Activated T-cell treated with anti-CD3 and anti-CD28 coated beads for 48 hours (primary cell): ENCODE measurements at places on chromosomes 1 and 21.

DNA sequence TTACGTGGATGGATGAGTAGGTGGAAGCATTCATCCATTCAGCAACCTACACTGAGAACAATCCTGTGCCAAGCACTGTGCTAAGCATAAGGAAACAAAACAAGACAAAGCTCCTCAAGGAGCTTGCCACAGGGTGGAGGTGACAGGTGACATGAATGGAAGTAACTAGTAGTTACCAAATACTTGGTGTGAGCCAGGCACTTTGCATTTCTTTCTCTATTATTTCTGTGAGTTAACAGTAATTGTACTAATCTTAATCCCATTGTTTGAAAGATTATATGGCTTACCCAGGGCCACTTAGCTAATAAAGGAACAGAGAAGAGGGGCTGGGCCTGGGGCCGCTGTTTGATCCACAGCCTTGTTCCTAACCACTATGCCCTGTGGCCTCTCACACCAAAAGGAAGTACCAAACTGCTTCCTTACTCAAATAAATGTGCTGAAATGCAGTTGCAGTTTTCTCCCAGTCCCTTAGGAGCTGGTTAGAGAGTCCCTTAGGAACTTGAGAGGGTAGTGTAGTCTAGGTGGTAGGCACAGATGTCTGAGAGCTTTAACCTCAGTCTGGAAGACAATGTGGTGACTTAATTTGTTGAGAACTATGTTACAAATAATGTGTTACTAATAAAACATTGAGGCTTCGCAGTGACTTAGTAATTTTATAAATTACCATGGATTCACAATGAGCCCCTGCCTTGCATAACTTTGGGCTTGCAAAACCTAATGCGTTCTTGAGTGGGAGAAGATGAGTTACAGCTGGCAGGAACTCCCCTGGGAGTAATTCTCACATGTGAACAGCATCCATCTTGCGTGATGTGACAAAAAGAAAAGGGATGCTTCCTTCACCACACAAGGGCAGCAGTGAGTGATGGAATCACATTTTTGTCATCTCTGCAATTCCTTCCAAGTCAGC, 69.8 kb downstream of the MPZL1 start:
- no peak for DNase-seq

DNA sequence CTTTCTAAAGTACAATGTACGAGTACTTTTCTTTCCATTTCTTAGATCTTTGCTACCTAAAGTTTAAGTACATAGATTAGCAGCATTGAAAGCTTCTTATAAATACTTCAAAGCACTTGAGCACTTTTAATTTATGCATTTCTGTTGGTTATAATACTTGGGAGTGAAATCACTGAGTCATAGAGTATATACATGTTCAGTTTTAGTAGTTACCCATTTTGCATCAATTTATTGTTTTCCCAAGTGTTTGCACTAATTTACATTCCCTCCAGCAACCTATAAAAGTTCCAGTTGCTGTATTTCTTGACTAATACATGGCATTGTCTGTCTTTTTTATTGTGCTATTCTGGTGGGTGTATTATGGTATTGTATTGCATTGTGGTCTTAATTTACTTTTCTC, 20.3 kb downstream of the PRKAA2 start:
- no peak for DNase-seq

GRCh38 chr1:30400507-30400906, 322.9 kb downstream of the MATN1 start:
- DNase-seq: no peak

DNA sequence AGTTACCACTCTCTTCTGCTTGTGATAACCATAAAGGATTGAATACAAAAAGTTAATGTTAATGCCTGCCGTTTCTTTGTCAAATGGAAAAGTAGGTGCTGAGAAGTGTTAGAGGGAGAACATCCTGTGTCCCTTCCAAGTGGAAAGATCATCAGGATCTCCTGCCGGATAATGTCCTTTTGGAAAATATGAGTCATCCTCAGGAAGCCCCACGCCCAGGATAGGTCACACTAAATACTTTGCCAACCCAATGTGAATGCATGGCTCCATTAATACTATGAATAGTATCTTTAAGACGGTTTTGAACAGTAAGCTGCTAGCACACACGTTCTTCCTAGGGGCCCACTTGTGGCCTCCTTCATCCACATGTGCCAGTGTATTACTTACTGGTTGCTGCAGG, 279.5 kb downstream of the ZNF326 start:
- no peak for DNase-seq

DNA sequence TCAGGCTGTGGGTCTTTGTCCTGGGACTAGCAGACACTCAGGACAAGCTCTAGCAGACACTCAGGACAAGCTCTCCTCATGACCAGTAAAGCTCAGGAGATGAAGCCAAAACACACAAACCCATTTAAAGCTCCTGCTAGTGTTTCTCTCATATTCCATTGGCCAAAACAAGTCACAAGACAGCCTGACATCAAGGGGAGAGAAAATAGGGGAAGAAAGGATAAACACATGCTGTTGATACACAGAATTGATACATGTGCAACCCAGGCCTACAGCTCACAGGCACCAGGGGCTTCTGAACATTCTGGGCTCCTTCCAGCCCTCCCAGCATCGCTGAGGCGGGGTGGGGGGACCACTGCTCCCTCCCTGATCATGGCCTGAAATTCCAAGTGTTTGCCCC, 35.3 kb downstream of the ATF3 start:
- no peak for DNase-seq

DNA sequence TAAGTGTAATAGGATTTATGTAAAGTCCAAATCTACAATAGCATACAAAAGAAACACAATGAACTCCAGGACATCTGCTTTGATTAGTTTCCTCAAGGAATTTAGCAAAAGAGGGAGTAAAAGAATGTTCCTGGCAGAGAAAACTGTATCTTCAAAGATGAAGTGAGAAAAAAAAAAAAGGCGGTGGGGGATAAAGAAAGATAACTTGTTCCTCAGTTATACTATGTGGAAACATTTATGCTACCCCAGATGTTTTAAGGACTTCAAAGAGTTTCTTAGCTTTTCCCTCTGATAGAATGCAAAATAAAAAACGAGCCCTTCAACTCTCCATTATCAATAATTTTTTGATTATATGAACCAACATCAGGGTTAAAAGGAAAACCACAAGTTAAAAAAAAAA, 908.9 kb upstream of the ADGRL2 start:
- DNase-seq: no peak

GRCh38 chr1:17709981-17710380, 45.2 kb upstream of the ACTL8 start:
- no peak for DNase-seq

- no peak for DNase-seq
Measured at GRCh38 chr1:43302721-43303470, 2.1 kb downstream of the TIE1 start.

DNA sequence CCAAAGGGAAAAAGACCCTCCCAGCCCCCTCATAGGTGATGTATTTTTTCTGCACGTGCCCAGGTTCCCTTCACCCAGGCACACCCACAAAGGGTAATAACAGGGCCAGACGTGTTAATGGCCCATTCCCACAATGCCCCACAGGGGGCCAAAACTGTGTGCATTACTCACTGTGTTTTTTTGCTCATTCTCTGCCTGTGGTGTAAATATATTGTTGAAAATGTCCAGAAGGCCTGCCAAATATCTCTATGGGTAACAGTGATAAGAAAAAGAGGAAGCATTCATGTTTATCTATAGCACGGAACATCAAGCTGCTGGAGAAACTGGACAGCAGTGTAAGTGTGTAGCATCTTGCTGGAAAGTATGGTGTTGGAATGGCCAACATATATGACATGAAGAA, 21.9 kb downstream of the RHEX start:
- DNase-seq: no peak

GRCh38 chr1:19222979-19223824, 13.1 kb upstream of the UBR4 start:
- DNase-seq: no peak

DNA sequence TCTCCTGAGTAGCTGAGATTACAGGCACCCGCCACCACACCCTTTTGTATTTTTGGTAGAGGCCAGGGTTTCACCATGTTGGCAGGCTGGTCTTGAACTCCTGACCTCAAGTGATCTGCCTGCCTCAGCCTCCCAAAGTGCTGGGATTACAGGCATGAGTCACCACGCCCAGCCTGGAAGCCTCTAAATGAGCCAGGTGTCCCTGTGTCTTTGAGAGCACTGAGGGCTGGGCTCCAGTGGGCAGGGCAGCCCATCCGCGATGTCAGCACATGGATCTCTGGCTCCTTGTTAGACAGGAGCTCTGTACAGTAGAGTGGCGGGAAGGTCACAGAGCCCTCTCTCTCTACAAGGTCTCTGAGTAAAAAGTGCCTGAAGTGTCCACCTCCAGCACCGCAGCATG, 124.3 kb downstream of the PGBD5 start:
- no peak for DNase-seq

- DNase-seq: no peak
Measured at GRCh38 chr1:20596106-20596505, 7.2 kb downstream of the CDA start.

DNA sequence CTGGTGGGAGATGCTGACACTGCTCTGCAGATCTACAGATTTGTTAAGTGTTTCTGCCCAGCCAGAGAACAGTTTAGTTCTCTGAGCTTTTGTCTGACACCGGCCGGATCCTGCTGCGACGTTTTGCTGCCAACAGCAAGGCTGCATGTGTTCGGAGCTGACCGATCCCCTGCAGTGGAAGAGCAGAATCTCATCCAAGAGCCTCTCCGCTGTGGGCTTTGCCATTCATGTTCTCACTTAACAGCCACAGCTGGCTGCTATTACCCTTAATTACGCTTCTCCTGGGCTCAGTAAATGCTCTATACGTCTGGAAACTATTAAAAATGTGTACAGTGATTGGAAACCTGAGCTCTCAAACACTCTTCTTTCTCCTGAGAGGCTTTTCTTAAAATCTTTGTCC, 105.3 kb downstream of the BCAR3 start:
- no peak for DNase-seq

GRCh38 chr1:209768354-209768774, 12.5 kb downstream of the TRAF3IP3 start:
- peak; percentile 77 for DNase-seq

DNA sequence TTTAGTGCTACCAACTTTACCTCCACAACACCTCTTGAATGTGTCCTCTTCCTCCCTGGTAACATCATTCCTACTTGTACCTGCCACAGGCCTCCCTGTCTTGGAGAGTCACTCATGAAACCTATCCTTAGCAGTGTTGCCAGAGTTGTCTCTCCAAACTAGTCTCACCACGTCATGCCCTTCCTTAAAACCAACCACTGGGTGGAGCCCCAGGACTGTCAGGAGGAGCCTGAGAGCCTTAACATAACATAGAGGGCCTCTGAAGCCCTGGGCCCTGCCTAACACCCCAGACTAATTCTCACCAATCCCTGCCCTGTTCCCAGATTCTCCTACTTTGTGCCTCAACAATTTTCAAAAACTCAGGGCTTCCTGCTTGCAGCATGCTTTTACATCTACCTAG, 65.3 kb downstream of the ZNF697 start:
- DNase-seq: peak; percentile 10

- DNase-seq: no peak
Measured at GRCh38 chr1:40926441-40926840, 53.1 kb upstream of the CTPS1 start.

DNA sequence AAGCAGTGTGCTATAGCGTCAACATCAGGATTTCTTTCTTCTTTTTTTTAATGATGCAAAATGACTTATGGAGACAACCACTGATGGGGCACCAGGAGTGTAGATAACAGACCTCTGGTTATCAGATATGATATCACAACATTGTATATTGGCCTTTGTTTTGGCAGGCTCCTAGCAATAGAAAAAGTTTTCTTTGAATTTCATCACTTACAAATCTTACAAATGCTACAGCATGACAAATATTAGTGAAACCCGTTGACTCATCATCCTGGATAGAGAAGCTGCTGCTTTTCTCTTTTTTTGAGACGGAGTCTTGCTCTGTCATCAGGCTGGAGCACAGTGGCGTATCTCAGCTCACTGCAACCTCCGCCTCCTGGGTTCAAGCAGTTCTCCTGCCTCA, 92.9 kb downstream of the LTN1 start:
- DNase-seq: no peak

- peak; percentile 51 for DNase-seq
Measured at GRCh38 chr1:9909234-9910046, 629 bp downstream of the CTNNBIP1 start.

GRCh38 chr21:43189936-43190335, 21.1 kb downstream of the CRYAA start:
- no peak for DNase-seq

DNA sequence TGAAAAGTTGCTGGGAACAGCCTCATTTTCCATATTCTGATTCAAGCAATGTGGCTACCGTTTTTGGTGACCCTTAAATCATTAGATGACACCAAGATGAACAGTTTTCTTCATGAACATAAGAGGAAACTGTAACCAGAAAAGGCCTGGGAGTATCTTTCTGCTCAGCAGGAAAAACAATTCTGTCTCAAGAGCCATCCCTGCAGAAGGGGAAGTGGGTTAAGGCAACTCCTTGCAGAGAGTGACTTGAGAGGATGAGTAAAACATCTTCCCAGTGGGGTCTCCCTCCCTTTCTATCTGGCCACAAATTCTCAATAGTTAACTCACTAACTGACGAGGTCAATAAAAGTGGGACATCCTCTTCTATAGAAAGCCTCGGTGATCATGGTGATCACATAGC, 187.6 kb upstream of the NRIP1 start:
- no peak for DNase-seq

GRCh38 chr1:94316836-94317789, 79.7 kb upstream of the ARHGAP29 start:
- no peak for DNase-seq

DNA sequence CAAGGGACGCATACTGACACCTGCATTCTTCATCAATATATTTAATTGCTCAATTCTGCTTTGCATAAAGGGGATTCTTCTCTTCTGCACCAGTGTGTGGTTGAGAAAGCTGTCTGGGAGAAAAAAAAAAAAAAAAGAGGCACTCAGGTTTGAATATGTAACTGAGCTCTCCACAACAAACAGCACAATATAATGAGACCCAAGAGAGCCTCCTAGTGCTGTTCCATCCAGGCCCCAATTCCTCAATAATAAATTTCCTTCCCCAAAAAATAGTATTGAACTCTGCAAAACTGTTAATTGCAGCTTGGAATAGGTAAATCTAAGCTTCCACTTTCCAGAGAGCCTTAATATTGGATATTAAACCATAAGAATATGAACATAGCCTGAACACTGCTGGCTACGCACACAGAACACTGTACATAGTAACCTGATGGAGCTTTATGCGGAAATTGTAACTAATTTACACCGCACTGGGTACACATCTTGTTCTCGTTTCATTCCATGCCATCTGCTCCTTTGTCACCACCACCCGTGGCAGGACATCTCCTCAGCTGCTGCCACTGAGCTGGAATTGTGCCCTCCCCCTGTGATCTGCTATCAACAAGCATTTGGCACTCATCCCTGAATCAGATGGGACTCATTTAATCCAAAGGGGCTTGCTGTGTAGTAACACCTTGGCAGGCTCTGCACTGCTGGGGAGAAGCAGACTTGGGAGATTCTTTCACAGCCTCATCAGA, 272.0 kb downstream of the HHIPL2 start:
- no peak for DNase-seq

GRCh38 chr1:175822580-175822979, 79.2 kb upstream of the TNR start:
- DNase-seq: no peak

DNA sequence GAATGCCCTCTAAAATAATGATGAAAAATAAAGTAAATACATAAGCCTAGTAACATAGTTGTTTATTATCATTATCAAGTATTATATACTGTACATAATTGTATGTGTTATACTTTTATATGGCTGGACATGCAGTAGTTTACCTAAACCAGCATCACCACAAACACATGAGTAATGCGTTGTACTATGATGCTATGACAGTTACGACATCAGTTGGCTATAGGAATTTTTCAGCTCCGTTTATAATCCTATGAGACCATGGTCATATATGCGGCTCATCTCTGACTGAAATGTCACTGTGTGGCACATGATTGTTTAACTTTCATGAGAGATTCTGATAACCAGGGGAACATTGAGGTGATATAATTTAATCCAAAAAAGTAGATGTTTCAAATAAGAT, 352.1 kb downstream of the ST6GALNAC3 start:
- no peak for DNase-seq
